Spleen (tissue), 13 donors: ENCODE measurements at places on chromosomes 4 and X.

- DNase-seq, result no peak
These were observed 144.8 kb upstream of the CPEB2 start for GRCh38 chr4:14857475-14857874.

GRCh38 chr4:15396157-15396800, 31.6 kb upstream of the C1QTNF7 start:
- no peak for DNase-seq

- no peak for DNase-seq
These were observed 48.2 kb downstream of the PPEF1 start for GRCh38 chrX:18755651-18756050.

DNA sequence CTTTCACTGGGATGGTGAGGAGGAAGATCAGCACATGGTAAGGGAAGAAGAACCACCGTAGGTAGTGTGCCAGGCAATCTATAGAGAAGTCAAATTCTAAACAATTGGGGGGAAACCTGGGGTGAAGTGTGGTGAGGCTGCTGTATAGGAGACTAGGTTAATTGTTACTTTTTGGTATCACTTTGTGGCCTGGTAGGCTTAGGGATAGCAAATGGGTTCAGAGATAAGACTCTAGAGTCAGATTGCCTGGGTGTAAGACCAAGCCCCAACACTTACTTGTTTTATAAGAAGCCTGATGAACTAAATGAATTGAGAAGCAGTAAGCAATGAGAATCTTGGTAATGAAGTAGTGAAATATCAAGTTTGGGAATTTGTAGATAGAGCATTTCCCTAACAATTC, 8.7 kb downstream of the SMAD1 start:
- DNase-seq, result no peak

- no peak for DNase-seq
These were observed 701.8 kb downstream of the PCDH7 start for GRCh38 chr4:31422006-31422405.

GRCh38 chr4:7531640-7531994, 96.9 kb upstream of the PSAPL1 start:
- peak; percentile 66 for DNase-seq
